ENCODE measurements at places on chromosomes 2 and 18.

- no peak for DNase-seq
Observed at GRCh38 chr2:55461679-55462078, 42.0 kb upstream of the CCDC88A start.

GRCh38 chr2:138565230-138565598, 63.6 kb downstream of the SPOPL start:
- DNase-seq, result no peak

DNA sequence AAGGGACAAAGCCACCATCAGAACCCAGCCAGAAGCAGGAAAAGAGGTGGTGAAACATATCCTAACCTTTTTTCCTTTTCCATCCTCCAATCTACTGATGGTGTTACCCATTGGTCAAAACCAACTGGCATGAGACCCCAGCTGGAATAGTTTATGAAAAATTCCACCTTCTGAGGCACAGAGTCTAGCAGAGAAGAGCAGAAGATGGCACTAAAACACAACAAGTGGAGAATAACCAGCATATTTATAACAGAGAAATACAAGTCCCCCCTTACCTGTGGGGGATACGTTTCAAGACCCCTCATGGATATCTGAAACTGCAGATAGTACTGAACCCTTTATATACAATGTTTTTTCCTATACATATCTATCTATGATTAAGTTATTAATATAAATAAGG, 4.9 kb upstream of the INPP1 start:
- DNase-seq, result no peak

DNA sequence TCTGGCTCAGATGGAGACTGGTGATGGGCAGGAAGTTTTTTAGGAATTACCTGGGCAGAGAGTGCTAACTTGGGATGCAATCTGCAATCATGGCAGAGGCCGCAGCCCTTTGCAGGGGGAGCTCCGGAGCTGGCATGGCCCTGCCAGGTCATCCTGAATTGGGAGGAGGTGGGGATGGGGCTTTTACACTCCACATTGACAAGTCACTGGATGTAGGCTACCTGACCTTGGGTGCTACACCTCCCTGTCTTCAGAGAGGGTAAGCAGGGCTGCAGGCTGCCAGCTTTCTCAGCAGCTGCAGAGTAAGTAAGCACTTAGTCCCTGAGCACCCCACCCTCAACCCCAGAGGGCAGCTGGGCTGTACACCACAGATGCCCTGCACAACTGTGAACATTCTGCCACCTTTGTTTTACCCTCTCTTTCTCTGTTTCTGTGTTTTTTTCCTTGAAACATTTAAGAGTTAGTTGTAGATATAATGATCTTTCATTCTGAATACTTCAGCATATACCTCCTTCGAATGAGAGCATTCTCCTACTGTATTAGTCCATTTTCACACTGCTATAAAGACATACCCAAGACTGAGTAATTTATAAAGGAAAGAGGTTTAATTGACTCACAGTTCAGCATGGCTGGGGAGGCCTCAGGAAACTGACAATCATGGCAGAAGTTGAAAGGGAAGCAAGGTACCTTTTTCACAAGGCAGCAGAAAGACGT, 6.8 kb upstream of the HS1BP3 start:
- DNase-seq, result no peak

DNA sequence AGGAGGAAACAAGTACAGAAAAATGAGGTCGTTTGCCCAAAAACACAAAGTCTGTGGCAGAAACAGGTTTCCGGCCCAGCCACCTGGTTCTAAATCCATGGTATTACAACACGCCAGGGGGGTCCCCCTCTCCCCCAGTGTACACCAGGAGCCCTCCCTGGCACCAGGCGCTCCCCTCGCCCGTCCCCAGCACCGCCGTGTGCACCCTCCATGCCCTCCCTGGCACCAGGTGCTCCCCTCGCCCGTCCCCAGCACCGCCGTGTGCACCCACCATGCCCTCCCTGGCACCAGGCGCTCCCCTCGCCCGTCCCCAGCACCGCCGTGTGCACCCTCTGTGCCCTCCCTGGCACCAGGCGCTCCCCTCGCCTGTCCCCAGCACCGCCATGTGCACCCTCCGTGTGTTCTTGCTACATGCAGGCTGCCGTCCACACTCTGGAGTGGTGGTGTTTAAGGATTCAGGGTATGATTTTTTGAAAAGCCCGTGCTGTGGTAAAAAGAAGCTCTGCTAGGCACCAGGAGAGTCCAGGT, 59.8 kb upstream of the NFATC1 start:
- DNase-seq, result no peak

- DNase-seq, result no peak
Observed at GRCh38 chr2:554444-554843, 122.8 kb downstream of the TMEM18 start.

- peak; percentile 68 for DNase-seq
Observed at GRCh38 chr2:181393472-181393871, 63.7 kb upstream of the ITGA4 start.

DNA sequence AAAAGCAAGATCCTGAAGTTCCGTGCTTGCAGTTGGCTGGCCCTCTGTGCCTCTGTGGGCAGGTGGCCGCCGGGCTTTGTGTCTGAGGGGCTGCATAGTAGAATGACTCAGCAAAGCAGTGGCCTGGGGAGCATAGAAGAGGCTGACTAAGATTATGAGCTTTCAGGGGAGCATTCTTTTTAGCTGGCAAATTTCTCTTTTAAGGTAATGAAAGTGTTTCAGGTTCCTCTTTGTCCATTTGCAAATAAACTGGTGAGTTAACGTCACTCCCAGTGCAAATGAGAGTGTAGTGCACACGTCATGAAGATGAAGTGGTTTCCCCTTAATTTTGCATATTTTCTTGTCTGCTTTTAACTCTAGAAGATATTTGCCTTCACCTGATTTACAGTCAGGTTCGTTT, 98.6 kb downstream of the BCL2L11 start:
- no peak for DNase-seq

- no peak for DNase-seq
Observed at GRCh38 chr18:3037423-3037915, 24.5 kb upstream of the LPIN2 start.

GRCh38 chr2:177352441-177353186, 40.0 kb upstream of the AGPS start:
- no peak for DNase-seq

GRCh38 chr2:113282747-113283533, 4.2 kb upstream of the PAX8 start:
- DNase-seq, result no peak

GRCh38 chr2:8455236-8456150, 226.4 kb upstream of the ID2 start:
- DNase-seq, result no peak

- no peak for DNase-seq
Observed at GRCh38 chr2:222882484-222882928, 21.7 kb downstream of the ACSL3 start.

DNA sequence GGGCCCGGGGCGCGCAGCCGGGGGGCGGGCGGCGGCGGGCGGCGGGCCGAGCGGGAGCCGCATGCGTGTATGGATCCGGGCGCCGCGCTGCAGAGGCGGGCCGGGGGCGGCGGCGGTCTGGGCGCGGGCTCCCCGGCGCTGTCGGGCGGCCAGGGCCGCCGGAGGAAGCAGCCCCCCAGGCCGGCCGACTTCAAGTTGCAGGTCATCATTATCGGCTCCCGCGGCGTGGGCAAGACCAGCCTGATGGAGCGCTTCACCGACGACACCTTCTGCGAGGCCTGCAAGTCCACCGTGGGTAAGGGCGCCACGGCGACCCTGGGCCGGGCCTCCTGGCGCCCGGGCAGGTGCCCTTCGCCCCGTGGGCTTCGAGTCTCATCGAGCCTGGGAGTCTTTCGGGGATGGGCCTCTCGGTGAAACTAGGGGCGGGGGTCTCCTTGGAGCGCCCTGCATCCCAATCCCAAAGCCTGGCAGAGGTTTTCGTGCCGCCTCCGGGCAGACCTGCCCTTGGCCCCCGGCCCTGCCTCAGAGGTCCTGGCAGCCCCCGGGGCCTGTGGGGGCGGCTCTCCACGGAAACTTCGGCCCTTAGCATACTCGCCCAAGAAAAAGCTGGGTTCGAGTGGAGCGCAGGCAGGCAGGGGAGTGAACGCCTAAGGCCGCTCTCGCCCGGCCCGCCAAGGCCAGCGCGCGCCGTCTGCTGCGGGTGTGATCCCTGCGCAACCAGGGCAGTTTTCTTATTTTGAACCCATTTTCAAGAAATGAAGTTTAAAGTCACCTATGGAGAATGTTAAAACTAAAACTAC, 622 bp downstream of the RAB12 start:
- no peak for DNase-seq

GRCh38 chr2:157420771-157421323, 23.0 kb downstream of the CYTIP start:
- no peak for DNase-seq

- DNase-seq, result no peak
Observed at GRCh38 chr18:34729264-34729663, 19.2 kb downstream of the DTNA start.

- no peak for DNase-seq
Observed at GRCh38 chr18:57890266-57890665, 87.2 kb upstream of the ATP8B1 start.

DNA sequence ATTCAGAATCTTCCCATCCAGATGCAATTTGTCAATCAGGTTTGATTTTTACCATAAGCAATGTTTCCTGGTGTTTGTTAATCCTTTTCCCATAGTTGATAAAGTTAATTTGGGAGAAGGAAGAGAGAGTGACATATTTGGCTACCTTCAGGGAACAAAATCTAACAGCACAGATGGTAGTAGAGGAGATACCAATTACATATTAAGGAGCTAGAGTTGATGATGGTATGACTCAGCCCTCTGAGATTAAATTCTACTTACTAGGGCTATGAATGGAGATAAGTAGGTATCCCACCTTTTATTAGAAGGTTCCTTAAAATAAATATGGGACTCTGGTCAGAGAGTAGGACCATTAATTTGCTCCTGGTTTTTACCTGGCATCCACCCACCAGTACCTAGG, 139.7 kb downstream of the EHBP1 start:
- DNase-seq, result no peak

DNA sequence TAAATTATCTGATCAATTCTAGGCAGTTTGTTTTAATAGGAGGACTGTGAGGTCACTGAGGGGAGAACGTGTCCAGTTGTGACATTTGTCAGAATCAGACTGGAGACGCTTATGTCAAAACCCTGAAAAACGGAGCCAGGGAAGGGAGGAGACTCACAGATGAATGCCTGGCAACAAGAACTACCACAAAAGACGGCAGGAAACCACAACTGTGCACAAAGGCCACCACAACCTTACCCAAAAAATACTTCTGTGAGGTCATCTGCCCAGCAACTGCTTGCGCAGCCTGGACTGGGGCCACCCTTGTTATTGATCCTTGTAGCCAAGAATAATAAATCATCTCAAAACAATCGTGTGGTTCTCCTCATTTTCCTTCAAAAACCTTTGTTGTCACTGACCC, 173.0 kb upstream of the ALKAL2 start:
- DNase-seq, result no peak

DNA sequence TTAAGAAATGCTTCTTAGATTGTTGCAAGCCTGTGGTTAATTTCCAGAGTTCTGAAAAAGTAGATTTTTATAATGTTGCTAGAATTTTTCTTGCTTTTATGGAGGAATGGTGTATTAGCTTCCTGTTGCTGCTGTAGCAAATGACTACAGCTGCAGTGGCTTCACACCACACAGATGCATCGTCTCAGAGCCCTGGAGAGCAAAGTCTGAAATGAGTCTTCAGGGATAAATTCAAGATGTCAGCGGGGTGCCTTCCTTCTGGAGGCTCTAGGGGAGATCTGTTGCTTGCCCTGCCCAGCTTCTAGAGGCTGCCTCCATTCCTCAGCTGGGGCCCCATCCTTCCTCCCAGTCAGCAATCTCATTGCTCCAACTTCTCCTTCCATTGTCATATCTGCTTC, 187.8 kb downstream of the ZNF516 start:
- no peak for DNase-seq

- no peak for DNase-seq
Observed at GRCh38 chr18:10514082-10514481, 11.7 kb upstream of the NAPG start.
